Stimulated activated CD8-positive, alpha-beta memory T cell treated with anti-CD3 and anti-CD28 coated beads, Interleukin-12 subunit alpha, Interleukin-12 subunit beta, amount 100 ng/mL, for 4 hours (primary cell): ENCODE measurements at places on chromosomes 16 and 17.

- no peak for DNase-seq
Measured at GRCh38 chr17:37833237-37833859, 88.5 kb upstream of the HNF1B start.

DNA sequence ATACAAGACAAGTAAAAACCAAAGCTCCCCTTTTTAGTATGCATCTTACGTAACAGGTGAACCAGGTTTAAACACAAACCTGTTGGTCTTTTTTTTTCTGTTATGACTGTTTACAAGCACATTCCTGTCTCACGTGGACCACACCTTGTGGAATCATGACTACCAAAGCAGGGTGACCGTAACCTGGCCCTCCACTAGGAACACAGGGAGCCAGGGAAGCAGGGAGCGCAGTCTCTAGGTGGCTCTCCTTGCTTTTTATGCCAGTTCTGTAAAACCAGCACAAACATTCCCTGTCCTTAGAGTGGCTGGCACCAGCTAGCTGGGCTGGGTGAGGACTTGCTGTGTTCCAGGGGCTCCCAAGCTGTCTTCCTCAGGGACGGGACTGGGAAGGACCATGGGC, 44.1 kb downstream of the DDX19A start:
- DNase-seq = no peak

DNA sequence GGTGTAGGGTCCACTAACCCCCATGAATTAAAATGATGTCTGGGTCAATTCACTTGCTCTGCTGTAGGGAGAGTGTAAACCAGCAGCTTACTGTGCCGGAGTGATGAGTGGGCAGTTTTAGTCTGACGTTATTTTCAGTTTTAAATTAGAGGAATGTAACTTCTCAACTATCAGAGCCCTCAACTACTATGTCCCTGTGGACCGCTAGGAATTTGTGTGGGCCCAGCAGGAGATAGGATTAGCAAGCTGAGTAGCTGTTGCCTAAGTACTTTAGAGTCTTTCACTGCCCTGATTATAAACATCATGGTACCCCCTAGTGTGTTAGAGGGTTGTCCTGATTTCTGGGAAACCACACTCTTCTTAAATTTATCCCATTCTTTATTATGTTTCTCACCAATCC, 11.4 kb downstream of the MARVELD3 start:
- DNase-seq = no peak

GRCh38 chr17:82687375-82687861, 11.1 kb downstream of the RAB40B start:
- no peak for DNase-seq

DNA sequence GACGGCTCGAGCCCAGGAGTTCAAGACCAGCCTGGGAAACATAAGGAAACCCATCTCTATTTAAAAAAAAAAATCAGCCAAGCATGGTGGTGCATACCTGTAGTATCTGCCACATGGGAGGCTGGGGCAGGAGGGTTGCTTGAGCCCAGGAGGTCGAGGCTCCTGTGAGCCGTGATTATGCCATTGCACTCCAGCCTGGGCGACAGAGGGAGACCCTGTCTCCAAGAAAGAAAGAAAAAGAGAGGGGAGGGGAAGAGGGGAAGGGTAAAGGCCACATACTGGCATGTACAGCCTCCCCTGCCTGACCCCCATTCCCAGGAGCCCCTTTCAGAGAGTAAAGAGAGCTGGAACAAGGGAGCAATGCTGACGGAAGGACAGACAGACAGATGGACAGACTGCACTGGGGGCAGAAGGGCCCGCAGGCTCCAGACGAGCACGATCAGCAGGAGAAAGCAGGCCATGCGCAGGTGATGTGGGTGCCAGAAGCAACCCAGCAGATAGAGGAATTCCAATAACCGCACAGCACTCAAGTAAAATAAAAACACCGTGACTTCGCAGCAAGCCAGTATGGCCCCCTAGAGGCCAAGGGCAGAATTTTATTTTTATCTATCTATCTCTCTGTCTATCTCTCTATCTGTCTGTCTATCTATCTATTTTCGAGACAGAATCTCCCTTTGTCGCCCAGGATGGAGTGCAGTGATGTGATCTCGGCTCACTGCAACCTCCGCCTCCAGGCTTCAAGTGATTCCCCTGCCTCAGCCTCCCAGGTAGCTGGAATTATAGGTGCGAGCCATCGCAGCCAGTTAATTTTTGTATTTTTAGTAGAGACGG, 27.1 kb upstream of the SNN start:
- DNase-seq = no peak

- no peak for DNase-seq
Measured at GRCh38 chr16:48499923-48500381, 110.0 kb downstream of the N4BP1 start.

DNA sequence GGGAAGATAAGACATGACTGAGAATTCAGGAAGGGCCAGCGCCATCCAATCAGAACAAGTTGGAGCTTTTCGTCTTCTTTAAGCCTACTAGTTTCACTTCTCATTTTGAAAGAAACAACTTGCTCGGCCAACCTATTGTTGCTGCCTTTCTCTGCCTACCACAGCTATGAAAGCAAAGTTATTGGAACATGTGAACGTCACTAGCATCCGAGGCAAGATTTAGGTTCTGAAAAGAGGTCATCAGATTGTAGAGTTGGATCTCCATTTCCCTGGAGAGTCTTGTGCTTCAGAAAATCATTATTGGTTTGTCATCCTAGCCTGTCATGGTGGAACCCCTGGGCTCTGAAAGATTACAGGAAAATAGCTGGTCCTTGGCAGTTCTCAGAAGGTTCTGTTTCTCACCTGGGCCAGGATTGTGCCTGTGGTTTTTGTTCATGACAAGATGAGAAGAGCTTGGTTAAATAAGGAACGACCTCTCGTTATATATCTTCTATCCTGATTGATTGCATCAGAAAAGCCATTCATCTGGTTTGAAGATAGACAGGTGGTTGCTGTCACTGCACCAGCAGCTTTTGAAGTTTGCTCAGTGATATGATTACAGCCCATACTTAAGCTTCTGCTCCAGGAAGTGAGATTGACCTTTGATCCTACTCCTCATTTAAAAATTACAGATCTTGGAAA, 25.3 kb downstream of the CDH13 start:
- no peak for DNase-seq

GRCh38 chr17:6981426-6981825, 14.4 kb upstream of the ALOX12 start:
- DNase-seq = no peak

DNA sequence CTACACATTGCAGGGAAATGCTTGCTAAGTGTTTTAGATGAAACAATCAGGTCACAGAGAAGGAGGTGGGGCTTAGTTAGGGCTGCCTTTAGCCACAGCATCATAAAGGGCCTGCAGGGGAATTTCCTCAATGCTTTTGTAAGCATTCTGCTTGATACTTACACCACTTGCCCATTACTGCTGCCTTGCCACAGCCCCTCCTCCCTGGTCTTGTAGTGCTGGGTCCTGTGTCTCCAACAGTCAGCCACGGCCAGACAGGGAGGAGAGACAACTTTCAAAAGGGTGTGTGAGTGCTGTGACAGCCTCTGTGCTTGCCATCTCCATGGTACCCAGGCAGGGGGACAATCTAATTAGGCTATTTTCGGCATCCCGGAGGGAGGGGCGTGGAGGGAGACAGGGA, 111.2 kb downstream of the SHISA9 start:
- no peak for DNase-seq

DNA sequence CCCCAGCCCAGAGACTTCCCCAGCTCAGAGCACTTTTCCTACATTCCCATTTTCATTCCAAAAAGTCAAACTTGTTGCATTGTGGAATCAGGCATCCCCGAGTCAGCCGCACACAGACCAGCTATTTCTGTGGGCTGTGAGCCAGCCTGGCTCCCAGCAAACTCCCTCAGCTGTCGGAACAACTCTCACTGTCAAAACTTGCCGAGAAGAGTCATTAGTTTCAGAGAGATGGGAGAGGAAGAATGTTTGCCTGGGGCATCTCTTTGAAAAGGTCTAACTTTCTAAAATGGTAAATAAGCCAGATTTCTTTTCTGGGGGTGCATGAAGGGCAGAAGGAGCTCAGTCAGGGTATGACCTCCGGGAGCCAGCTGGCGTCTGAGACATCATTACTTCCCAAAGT, 280.0 kb downstream of the TMEM114 start:
- DNase-seq = no peak
